Cortex of kidney (tissue), 1 donor: ENCODE measurements at places on chromosomes 16 and 17.

GRCh38 chr17:42509841-42510240, 26.2 kb upstream of the NAGLU start:
- DNase-seq: no peak

GRCh38 chr16:75483222-75483621, 12.0 kb downstream of the CHST6 start:
- no peak for DNase-seq

DNA sequence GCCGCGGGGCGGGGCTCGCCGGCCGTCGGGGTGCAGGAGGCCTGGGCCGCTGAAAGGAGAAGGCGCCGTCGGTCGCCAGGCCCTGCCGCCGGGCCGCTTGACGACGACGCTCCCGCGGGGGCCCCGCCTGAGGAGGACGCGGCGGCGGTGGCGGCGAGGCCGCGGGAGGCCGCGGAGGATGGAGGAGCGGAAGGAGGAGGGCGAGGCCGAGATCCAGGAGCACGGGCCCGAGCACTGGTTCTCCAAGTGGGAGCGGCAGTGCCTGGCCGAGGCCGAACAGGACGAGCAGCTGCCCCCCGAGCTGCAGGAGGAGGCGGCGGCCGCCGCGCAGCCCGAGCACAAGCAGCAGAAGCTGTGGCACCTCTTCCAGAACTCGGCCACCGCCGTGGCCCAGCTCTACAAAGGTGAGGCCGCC, 430 bp downstream of the HAPSTR1 start:
- DNase-seq: no peak

GRCh38 chr16:19378511-19378910, 39.2 kb upstream of the TMC5 start:
- no peak for DNase-seq
